ENCODE measurements at places on chromosomes 7 and 10.
A peak's percentile ranks its signal among the peaks of the same experiment; 100 is the strongest.

GRCh38 chr10:102505462-102506115 is 1.8 kb downstream of the SUFU start:
- DNase-seq: no peak

DNA sequence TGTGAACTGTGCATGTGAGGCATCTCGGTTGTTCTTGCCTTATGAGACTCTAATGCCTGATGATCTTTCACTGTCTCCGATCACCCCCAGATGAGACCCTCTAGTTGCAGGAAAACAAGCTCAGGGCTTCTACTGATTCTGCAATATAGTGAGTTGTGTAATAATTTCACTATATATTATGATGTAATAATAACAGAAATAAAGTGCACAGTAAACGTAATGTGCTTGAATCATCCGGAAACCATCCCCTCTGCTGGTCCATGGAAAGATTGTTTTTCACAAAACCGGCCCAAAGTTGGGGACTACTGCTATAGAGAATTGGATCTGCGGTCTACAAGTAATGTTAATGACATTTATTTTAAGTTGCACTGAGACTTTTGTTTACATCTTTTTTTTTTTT is 126.7 kb downstream of the TPST1 start:
- no peak for DNase-seq

DNA sequence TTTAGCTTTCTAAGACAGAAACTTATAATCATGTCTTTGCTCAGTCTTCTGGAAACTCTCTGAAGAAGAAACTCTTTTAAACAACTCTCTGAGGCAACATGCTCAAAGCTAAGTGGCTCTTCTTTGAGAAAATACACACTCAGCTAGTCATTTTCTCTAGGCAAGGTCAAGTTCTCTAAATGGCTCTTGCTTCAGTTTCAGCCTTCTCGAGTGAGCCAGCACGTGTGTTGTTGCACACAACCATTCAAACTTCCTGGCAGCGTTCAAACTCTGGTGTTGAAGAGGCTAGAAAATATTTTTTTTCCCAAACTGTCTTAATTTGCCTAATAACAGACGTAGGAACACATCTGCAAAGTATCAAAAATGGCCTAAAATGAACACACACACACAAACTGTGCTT is 129.1 kb downstream of the THSD7A start:
- DNase-seq: no peak

DNA sequence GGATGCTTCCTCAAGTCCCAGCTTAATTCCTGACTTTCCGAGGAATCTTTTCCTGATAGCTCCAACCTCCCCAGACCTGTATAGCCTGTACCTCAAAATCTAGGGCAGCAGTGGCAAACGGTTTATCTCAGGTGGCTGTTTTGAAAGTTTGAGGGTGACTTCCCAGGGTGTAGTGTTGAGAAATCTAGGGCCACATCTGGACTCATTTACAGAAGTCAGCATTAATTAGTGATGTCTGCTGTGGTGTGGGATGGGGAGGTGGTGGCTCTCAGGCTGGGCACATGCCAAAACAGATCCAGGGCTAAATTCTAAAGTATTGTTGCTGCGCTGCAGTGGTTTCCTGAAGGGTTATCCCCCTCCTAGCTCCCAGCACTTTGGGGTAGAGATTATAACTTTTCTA is 38.0 kb downstream of the UNC5B start:
- DNase-seq: no peak

DNA sequence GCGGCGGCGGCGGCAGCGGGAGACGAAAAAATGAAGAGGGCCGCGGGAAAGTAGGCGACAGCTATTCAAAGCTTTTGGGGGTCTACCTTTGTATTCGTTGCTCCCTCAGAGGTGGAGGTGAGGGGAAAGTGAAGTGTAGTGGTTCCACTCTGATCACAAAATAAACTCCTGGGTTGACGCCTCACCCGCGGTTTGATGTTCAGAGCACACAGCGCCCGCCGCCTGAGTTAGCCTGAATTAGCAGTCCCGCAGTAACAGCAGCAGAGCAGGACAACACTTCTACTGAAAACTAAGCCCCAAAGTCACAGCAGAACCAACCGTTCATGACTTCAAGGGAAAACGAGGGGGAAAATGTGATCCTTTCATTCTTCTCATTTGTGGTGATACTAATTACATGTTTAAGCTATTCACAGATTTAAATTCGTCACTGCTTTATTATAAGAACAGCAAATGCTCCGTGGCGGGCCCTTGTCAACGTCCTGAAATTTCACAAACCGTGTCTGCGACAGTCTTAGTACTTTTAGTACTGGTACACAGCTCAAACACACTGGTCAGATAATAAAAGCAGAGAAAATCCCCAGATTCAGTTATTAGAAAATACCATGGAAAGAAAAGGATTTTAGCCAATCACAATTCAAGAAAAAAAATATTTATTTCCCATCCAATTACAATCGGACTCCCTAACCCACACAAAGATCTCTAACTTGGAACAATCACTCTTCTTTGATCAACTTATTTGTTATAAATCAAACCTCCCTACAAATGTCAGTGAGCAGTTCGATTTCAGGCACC is 563 bp upstream of the JMJD1C start:
- peak; percentile 67 for DNase-seq

- DNase-seq: no peak
Measured at GRCh38 chr10:79272353-79272752, 74.9 kb upstream of the PPIF start.

DNA sequence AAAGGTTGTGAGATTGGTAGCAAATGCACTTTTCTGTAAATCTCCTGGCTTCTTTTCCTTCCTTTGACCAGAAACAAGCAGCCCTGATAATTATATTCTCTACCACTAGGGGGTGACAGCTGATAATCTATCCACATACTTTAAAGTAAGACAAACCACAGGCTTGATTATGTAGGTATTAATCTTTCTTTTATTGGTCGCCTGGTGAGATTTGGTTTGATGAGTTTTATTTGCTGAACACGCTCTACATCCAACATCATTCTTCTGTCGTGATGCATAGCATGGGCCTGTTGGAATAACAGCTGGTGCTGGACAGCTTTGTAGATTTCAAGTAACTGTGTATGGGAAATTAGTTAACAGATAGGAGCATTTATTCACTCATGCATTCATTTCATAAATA is 63.5 kb downstream of the ZNF365 start:
- DNase-seq: peak; percentile 88

GRCh38 chr7:5193880-5194279 is 3.8 kb downstream of the WIPI2 start:
- no peak for DNase-seq

DNA sequence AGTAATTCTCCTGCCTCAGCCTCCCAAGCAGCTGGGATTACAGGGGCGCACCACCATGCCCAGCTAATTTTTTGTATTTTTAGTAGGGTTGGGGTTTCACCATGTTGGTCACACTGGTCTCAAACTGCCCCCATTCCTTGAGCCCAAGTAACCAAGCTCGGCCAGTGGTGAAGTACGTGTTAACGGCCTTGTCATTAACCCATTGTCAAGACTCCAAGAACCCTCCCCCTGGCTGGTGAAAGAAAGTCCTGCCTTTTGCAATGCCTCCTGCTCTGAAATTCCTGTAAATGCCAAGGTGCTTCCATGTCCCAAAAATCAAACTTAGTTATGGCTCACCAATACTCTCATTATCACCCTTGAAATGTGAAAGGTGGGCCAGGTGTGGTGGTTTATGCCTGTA is 18.8 kb upstream of the SEPHS1 start:
- no peak for DNase-seq

- peak; percentile 76 for DNase-seq
Measured at GRCh38 chr7:155804897-155805825, 7.1 kb downstream of the SHH start.

- peak; percentile 17 for DNase-seq
Measured at GRCh38 chr10:60465801-60466200, 76.1 kb upstream of the ANK3 start.

GRCh38 chr7:31096198-31096876 is 44.2 kb downstream of the ADCYAP1R1 start:
- no peak for DNase-seq

All from cardiac fibroblast (primary cell).